Activated T-helper 17 cell treated with anti-CD3 and anti-CD28 coated beads, Interleukin-2, amount 50 U/mL, for 72 hours (primary cell): ENCODE measurements at places on chromosomes 2 and 18. TPM values are rescaled to one million over a fixed set of nuclear protein-coding genes. Genes with fewer than 3 reads are reported as not detected.

RFTN2 gene
- total RNA-seq = 0.17 TPM

LIMS4 gene
- total RNA-seq = 2.9 TPM

NCOA1 gene
- total RNA-seq = 29.7 TPM

DNA sequence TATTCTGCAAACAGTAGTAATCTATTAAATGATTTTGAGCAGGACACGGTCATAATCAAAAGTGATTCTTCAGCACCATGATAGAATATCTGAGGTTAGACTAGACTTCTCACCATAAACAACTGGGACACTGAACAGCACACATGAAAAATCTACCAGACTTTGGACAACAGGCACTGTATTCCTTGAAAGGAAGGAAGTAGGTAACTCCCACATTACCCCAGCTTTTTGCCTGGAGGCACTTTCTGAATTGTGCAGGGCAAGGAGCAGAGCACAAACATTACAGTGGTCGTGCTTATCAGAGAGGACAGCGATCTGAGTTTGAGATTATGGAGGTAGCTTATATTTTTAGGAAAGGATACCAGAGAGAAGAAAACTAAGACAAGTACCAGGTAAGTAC lies 25.3 kb upstream of the IL1RL1 start:
- ATAC-seq = no peak

GRCh38 chr2:83633423-83633822 lies 825.7 kb downstream of the SUCLG1 start:
- ATAC-seq = no peak

- no peak for ATAC-seq
Observed at GRCh38 chr2:173770947-173771678, 194.1 kb downstream of the SP3 start.

GRCh38 chr2:67055387-67056304 lies 341.5 kb upstream of the ETAA1 start:
- ATAC-seq = no peak
